ENCODE measurements at places on chromosomes 7 and 10.

DNA sequence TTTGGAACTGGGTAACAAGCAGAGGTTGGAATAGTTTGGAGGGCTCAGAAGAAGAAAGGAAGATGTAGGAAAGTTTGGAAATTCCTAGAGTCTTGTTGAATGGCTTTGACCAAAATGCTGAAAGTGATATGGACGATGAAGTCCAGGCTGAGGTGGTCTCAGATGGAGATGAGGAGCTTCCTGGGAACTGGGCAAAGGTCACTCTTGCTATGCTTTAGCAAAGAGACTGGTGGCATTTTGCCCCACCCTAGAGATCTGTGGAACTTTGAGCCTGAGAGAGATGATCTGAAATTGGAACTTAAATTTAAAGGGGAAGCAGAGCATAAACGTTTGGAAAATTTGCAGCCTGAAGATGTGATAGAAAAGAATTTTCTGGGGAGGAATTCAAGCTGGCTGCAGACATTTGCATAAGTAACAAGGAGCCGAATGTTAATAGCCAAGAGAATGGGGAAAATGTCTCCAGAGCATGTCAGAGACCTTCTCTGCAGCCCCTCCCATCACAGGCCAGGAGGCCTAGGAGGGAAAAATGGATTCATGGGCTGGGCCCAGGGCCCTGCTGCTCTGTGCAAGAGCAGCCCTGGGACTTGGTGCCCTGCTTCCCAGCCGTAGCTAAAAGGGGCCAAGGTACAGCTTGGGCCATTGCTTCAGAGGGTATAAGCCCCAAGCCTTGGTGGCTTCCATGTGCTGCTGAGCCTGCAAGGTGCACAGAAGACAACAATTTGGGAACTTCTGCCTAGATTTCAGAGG lies 3.6 kb downstream of the PDSS1 start:
- DNase-seq = no peak

- DNase-seq = no peak
These were observed 74.5 kb downstream of the VWDE start for GRCh38 chr7:12328888-12329770.

DNA sequence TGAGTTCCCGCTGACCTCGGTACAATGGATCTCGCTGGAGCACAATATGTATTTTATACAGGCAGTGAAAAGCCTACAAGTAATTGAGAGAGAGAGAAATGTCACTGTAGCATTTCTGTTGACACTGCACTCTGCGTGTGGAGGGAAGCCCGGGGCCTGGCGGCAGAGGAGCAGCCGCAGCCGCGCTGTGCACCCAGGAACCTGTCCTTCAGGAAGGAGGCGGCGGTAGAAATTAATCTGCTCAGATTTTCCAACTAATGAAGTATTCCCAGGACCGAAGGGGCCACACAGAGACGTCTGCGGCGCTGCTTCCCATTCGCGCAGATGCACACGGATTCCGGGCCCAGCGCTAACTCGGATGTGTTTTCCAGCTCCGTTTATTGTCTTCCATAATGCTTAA lies 170.1 kb downstream of the EBF3 start:
- DNase-seq = no peak

- no peak for DNase-seq
These were observed 732.1 kb upstream of the AUTS2 start for GRCh38 chr7:68866200-68866570.

DNA sequence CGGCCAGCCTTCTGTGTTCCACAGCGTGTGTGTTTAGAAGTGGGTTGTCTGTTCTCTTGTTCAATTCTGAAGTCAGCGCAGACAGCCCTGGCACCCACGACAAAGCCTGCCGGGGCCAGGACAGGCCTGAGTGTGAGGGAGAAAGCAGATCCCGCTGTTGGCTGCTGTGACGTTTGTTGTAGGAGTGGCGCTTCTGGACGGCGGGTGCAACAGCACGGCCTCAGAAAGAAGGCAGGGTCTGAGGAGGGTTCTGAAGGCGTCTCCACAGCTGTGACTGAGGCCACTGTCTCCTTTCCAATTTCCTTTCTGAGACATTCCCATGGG lies 76.2 kb downstream of the VIPR2 start:
- peak; percentile 64 for DNase-seq

DNA sequence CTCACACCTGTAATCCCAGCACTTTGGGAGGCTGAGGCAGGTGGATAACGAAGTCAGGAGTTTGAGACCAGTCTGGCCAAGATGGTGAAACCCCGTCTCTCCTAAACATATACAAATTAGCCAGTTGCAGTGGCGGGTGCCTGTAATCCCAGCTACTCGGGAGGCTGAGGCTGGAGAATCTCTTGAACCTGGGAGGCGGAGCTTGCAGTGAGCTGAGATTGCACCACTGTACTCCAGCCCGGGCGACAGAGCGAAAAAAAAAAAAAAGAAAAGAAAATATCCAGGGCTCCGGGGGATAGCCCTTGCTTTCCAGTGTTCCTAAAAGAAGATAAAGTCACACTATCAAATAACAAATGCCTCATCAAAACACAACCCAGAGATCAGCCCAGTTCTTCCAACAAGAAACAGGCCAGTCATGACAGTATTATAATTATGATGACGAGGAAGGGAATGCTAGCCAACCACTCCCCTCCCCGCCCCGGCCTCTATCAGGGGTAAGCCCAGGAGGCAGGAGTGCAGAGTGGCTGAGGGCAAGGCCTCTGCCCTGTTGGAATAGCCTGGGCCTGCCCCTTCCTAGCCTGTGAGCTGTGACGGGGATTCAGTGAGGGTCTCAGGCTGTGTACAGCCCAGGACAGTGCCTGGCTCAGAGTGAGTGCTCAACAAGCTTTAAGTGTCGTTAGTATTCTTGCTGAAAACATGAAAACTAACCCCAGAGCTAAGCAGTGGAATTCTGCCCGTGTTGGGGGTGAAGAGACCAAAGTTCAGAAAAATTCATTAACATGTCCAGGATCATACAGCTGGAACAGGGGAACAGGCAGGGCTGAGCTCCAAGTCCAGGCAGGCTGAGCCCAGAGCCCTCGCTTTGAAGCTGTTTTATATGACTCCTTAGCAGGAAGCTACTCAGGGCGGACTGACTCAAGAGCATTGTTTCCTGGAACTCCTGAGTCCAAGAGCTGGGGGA lies 54.3 kb downstream of the FAM241B start:
- peak; percentile 19 for DNase-seq

- peak; percentile 93 for DNase-seq
These were observed 82.3 kb upstream of the GPR26 start for GRCh38 chr10:123583639-123584418.

DNA sequence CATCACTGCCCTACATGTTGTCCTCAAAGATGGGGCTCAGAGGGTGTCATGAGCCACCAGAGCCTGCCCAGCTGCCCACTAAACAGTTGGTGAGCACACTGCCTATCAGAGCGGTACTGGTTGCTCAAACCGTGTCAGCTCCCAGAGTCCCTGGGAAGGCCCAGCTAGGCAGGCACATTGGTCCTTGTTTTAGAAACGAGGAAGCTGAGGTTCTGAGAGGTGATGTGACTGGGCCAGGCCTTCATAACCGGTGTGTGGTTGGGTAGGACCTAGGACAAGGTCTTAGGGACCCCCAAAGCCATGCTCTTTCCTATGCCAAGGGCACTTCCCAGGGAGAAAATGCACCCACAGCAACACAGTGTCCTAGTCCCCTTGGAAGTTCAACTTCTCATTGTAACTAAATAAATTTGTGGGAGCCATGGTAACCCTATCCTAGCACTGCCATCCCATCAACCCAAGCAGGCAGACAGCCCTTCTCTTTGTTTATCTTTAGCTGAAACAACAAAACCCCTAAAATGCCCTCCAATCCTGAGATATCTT lies 174.7 kb upstream of the PDE1C start:
- no peak for DNase-seq

GRCh38 chr7:1040790-1041189 lies 3.6 kb upstream of the GPR146 start:
- peak; percentile 79 for DNase-seq

DNA sequence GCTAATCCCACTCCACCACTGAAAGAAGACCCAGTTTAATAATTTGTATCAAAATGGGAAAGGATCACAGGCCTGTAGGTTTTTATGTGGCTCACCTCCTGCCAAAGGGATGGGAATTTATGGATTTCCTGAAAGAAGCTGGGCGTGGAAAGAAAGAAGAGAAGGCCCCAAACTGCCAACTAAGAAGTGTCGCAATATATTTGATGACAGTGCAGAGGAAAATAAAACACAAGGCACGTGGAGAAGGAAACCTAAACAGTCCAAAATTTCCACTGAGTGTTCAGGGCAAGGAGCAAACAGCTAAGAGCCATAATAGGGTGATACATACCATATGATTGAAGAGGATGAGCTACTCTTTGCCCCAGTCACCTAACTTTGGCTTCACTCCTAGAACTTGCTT lies 667.2 kb downstream of the GATA3 start:
- DNase-seq = no peak

GRCh38 chr7:39952374-39952773 lies 2.3 kb downstream of the CDK13 start:
- no peak for DNase-seq

GRCh38 chr10:80408242-80409101 lies at the start of gene PRXL2A:
PRXL2A (plus strand) TSS chr10:80408551; CDS start chr10:80420468, 11,917 bp downstream.
- peak; percentile 95 for DNase-seq

DNA sequence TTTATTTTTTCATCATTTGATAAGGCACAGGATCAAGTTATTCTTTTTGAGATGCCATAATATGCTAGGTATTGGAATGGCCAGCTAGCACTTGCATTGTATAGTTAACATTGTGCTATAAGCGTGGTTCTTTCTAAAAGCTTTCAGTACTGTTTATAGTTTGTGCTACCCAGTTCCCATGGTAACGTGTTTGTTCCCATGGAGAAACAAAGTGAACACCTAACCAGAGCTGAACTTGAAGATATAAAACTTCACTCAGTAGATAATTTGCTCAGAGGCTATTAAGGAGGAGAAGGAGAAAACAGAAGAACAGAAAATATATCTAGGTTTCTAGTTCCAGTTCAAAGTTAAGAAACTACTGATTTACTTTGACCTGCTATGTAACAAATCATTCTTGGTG lies 23.6 kb upstream of the ITGB8 start:
- DNase-seq = no peak

DNA sequence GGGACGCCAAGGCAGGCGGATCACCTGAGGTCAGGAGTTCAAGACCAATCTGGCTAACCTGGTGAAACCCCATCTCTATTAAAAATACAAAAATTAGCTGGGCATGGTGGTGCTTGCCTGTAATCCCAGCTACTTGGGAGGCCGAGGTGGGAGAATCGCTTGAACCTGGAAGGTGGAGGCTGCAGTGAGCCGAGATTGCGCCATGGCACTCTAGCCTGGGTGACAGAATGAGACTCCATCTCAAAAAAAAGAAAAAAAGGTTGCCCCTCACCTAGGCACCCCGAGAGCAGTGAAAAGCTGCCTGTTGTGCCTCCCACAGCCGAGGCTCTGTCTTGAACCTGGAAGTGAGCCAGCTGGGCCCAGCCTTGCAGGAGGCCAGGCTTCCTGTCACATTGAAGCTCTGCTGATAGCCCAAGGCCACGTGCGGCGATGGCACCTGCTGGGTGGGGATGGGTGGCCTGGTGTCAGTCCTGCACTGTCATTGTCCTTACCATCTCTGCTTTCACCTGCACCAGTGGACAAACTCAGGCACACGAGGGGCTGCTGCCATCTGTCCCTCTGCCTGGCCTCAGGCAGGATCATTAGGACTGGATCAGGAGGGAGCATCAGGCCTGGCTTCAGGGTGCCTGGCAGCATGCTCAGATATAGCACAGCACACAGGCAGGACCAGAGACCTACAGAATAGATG lies 37.8 kb downstream of the DNAJB12 start:
- peak; percentile 84 for DNase-seq

DNA sequence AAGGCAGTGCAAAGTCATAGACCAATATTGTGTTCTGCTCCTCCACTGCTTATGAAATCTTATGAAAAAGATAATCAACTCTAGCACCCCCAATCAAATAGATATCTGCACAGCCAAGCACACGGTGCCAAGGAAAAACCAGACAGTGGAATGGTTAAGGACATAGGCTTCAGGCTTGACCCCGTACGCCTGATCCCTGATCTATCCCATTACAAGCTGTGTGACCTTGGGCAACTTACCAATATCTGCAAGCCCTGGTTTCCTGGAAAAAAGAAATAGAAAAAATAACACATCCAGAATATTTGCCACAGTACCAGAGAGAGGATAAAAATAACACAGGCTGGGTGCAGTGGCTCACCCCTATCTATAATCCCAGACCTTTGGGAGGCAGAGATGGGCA lies 56.9 kb downstream of the GRB10 start:
- peak; percentile 28 for DNase-seq

DNA sequence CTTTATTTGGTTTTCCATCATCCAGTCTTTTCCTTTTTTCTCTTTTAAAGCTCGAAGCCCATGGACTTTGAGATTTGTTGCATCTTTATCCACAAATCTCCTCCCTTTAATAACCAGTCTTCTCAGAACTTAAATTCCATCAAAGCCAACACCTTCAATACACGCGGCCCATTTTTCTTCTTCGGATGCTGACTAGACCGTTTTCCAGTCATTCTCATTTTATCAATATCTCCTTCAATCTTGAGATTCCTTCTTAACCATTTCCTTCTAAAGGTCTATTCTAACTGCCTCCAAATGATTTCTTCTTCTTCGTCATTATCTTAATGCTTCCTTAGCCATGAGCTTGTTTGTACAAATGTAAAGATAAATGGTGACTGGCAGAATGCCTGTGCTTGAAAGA lies 173.5 kb downstream of the BAMBI start:
- DNase-seq = no peak

- no peak for DNase-seq
These were observed 9.8 kb upstream of the SAMD8 start for GRCh38 chr10:75101416-75102251.

DNA sequence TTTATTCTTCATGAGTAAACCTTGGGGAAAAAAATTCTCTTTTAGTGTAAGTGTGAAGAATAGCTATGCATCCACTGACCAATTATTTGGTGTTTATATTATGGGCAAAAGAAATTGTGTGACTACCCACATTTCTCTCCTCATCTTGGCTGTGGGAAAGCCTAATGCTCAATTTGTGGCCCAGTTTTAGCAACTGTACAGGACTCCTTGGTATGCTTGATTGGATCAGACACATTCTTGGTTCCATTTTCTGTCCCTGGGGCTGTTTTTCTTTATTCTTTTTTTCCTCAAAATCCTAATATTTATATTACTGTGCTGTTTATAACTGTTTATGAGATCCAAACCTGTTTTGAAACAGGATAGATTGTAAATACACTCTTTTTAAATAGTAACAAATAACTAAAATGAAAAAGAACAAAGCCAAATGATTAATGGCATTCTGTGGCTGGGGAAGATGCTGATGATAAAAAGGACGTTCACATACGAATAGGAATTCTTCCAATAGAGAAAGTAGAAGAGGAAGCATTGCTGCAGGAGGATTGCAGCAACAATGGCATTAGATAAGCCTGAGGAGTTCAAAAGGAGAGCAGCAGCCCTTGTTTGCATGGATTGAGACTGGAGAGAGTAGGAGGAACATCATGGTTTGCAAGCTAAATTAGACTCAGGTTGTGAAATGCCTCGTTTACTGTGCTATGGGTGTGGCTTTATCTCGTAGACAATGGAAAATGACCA lies 580.5 kb downstream of the INHBA start:
- no peak for DNase-seq
